ENCODE measurements at places on chromosomes 13 and 19. TPM values are rescaled to one million over a fixed set of nuclear protein-coding genes. Genes with fewer than 3 reads are reported as not detected.

Gene PRTN3
- polyA plus RNA-seq, result 0.81 TPM

Gene GDF15
- 2.9 TPM for polyA plus RNA-seq

Gene HCN2
- polyA plus RNA-seq, result 0.45 TPM

Gene CYP4F12
- polyA plus RNA-seq, result not detected

Gene TUBA3C
- not detected for polyA plus RNA-seq

Gene FCAR
- polyA plus RNA-seq, result 0.25 TPM
